ENCODE measurements at places on chromosomes 4 and X.

- DNase-seq: no peak
Observed at GRCh38 chr4:124515591-124515990, 196.9 kb downstream of the ANKRD50 start.

DNA sequence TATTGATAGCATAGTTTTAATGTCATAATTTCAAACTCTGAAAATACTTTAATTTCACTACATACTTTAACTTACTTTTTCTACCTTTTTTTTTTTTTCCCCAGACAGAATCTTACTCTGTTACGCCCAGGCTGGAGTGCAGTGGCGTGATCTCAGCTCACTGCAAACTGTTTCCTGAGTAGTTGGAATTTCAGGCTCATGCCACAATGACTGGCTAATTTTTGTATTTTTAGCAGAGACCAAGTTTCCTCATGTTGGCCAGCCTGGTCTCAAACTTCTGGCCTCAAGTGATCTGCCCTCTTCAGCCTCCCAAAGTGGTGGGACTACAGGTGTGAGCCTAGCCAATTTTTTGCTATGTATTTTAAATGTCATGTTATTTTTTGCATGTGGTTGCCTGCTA, 741.6 kb downstream of the TRAM1L1 start:
- no peak for DNase-seq

DNA sequence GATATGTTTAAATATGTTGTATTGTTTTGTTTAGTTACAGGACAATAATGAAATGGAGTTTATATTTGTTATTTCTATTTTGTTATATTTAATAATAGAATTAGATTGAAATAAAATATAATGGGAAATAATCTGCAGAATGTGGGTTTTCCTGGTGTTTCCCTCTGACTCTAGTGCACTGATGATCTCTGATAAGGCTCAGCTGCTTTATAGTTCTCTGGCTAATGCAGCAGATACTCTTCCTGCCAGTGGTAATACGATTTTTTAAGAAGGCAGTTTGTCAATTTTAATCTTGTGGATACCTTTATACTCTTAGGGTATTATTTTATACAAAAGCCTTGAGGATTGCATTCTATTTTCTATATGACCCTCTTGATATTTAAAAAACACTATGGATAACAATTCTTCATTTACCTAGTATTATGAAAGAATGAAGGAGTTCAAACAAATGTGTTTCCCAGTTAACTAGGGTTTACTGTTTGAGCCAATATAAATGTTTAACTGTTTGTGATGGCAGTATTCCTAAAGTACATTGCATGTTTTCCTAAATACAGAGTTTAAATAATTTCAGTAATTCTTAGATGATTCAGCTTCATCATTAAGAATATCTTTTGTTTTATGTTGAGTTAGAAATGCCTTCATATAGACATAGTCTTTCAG, 26.9 kb downstream of the NUDT6 start:
- no peak for DNase-seq

DNA sequence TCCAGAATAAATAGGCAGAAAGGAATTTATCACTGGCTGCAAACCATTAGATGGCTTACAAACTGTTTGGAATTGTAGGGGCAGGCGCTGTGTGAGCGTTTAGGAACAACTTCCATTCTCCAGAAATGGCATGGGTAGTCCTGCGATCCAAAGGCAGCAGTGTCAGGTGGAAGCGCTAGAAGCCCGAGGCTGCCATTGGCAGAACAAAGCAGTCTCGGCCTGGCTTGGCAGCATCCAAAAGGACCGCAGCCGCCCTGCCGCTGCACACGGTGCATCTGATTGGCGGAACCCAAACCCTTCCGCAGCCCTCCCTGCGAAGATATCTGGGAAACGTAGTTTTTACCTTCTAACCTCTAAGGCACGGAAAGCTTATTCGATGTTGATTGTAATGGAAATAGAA, 23.6 kb upstream of the YTHDC1 start:
- no peak for DNase-seq

DNA sequence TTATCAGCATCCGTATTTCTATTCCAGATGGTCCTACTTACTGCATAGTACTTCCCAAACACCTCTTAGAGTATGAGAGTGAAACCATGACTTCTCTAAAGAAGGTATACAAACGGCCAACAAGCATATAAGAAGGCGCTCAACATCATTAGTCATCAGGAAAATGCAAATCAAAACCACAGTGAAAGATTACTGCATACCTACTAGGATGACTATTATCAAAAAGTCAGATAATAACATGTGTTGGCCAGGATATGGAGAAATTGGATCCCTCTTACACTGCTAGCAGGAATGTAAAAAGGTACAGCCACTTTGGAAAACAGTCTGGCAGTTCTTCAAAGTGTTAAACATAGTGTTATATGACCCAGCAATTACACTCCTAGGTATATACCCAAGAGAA, 215.3 kb upstream of the CXorf66 start:
- DNase-seq: no peak

- no peak for DNase-seq
Observed at GRCh38 chr4:1779588-1780382, 13.3 kb upstream of the FGFR3 start.

Data from SIG-M5 (cell line).